ENCODE measurements at places on chromosomes 16 and 17.

- DNase-seq, result no peak
Observed at GRCh38 chr16:55943267-55943666, 68.1 kb upstream of the CES5A start.

DNA sequence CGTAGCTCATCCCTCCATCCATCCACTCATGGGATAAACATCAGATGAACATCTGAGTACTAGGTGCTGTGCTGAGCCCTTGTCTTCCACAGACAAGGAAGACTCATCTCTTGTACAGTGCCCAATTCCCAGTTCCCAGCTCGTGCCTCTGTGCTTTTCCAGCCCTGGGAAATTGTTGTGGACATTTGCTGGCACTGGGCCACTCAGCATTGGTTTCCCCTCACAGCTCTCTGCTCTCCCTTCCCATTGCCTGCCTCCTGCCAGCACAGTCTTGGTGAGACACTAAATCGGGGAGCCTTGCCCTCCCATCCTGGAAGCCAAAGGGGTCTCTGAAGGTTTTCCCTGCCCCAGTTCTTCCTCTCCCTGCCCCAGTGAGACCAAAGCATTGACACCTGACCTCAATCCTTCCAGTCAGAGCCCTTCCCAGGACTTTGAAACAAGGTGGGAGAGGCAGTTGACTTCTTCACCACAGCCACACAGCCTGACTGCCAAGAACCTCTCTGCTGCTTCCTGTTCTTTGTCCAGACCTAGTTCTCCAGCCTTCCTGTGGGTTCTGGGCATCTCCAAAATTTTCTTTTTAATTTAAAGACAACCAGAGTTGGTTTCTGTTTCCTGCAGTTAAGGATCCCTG, 50.2 kb downstream of the WSB1 start:
- no peak for DNase-seq

- no peak for DNase-seq
Observed at GRCh38 chr17:16471295-16471694, 20.7 kb downstream of the LRRC75A start.

DNA sequence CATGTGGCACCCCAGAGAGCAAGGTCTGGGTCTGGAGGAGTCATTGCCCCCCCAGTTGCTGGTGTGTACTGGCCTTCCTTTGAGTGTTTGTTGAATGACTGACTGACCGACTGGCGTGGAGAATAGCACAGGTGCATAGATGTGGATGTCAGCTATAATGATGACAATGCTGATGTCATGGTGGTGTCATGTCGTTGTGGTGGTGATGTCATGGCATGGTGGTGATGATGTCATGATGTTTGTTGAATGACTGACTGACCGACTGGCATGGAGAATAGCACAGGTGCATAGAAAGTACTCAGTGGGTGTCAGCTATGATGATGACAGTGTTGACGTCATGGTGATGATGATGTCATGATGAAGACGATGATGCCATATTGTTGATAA, 22.1 kb downstream of the TMEM114 start:
- DNase-seq, result no peak

DNA sequence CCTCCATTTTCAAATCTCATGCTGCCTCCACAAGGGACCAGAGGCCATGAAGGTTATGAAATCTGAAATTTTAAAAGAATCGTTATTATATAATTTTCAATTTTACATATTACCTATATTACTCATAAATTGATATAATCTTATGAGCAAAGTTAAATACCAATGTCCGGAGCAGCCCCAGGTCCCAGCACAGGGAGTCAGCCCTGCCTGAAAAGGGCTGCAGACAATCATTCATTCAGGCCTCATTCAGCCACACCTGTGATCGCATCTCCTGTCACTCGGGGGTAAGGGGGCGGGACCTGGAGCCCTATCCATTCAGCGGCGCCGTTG, 172.5 kb downstream of the AHSP start:
- no peak for DNase-seq

GRCh38 chr17:72090108-72090507, 30.7 kb upstream of the SOX9 start:
- no peak for DNase-seq

- no peak for DNase-seq
Observed at GRCh38 chr16:63530208-63530607, 1494.0 kb upstream of the CDH8 start.

DNA sequence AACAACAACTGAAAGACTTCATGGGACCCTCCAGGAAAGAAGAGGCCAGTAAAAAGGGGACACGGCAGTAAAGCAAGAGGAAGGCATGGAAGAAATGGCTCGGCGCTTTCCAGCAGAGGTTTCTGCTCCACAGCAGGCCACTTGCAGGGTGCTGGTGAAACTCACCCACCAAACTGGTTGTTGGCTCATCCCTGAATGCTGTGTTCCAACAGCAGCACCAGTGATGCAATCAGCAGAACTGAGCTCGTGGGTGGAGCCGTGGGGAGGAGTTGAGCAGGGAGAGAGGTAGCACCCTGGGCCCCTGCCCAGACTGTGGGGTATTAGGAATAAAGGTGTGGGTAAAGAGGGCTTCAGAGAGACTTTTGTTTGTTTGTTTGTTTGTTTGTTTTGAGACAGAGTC, 62.8 kb upstream of the ADCY9 start:
- no peak for DNase-seq

DNA sequence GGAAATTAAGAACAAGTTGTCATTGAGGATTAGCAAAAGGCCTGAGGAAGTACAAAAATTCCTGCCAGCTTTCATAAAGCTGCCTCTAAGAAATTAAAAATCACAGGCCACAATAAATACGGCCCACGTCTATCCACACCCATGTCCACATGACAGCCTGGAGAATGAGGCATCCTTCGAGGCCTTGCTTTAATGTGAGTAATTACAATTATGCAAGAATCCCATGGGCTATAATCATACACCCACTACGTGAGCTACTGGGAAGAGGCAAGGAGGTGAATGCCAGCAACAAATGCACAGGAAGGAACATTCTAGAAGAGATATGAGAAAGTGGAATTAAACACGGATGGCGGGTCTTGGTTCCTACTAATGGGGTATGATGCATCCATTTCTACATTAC, 65.4 kb upstream of the ZFHX3 start:
- DNase-seq, result no peak

GRCh38 chr17:1967213-1967612, 57.9 kb downstream of the RTN4RL1 start:
- peak; percentile 66 for DNase-seq

GRCh38 chr17:66655861-66656260, 179.1 kb upstream of the CACNG5 start:
- DNase-seq, result no peak

DNA sequence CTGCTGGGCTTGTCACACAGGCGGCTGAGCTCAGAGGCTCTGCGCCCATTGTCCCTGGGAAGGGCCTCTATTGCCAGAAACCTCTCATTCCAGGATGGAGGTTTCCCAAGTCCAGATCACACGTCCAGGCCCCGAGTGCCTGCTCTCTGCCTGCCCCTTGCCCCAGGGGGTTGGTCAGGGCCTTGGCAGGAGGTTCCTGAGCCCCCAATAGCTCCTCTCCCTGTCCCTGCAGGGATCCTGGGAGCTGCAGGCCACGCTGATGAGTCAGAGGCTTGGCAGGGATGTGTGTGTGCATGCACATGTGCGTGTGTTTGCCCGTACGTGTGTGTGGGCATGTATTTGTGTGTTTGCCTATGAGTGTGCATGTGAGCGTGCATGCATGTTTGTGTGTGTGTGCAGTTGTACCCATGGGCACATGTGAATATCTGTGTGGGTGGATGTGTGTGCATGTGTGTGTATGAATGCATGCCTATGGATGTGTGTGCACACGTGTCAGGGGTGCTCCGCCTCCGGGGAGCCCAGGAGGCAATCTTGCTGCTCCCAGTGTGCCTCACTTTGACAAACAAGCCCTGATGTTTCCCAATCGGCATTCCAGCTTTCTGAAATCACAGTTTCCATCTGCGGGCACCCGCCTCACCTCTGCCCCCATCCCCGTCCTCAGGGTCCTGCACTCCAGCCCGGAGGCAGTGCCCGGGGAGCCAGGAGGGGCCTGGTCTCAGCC, 98.4 kb upstream of the GSE1 start:
- DNase-seq, result no peak

DNA sequence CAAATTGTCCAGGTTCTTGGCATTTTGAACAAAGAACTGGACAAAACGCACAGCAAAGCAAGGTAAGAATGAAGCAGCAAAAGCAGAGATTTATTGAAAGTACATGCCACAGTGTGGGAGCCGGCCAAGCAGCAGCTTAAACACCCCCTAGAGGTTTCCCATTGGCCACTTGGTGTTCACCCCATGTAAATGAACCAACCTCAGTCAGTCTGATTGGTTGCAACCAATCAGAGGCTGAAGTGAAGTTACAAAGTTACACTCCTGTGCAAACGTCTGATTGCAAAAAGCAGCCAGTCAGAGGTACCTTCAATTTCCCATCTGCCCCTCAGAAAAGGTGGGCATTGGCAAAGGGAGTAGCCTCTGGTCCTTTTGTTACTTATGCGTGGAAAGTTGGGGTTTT, 8.8 kb upstream of the ZNF263 start:
- no peak for DNase-seq

- no peak for DNase-seq
Observed at GRCh38 chr16:20614186-20615141, 38.3 kb upstream of the ACSM2B start.

DNA sequence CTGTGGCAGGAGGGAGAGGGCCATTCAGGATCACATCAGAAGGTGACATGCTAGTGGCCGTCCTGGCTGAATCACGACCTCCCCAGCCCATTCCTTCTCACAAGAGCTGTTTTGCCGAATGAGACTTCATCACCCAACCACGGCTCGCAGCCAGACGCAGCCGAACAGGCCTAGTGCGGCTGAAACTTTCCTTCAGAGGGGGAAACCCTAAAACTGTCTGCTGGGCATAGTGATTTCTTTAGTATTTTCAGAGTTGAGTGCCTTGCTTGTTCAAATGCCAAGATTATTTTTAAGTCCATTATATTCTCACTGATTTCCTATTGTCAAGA, 343.7 kb downstream of the CPPED1 start:
- no peak for DNase-seq

- no peak for DNase-seq
Observed at GRCh38 chr16:57778658-57779057, 23.6 kb downstream of the KIFC3 start.

DNA sequence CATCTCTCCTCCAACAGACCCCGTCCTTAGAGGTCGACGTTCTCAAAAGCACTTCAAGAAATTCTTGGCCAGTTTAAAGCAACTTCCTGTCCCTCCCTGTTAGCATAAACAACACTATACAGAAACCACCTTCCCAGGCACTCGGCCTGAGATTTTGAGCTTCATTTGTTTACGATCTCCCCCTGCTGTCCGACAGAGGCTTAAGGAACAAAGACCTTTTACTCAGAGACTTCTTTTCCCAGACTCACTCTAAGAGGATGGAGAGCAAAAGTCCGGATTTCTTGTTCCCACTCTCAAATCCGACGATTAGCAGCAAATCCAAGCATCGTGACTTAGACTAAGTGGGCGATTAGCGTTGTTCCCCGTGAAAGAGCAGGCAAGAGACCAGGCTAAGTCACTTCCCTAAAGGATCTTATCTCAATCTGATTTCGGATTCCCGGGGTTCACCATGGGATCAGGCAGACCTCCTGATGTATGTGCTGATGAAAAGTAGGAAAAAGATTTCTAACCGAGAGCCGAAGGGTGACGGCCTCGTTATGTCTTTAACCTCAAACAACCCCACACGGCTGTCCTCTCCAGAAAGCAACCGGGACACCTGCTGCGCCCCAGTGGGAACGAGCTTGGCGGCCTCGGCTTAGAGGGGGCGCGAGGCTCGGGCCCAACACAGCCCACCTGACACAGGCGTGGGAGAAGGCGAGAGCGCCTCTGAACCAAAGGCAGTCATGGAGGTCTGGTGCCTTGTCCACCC, 598 bp downstream of the INPP5K start:
- peak; percentile 65 for DNase-seq

GRCh38 chr17:75474736-75475135, 18.3 kb downstream of the TMEM94 start:
- no peak for DNase-seq

- DNase-seq, result no peak
Observed at GRCh38 chr17:18213666-18214270, 11.7 kb upstream of the LLGL1 start.

DNA sequence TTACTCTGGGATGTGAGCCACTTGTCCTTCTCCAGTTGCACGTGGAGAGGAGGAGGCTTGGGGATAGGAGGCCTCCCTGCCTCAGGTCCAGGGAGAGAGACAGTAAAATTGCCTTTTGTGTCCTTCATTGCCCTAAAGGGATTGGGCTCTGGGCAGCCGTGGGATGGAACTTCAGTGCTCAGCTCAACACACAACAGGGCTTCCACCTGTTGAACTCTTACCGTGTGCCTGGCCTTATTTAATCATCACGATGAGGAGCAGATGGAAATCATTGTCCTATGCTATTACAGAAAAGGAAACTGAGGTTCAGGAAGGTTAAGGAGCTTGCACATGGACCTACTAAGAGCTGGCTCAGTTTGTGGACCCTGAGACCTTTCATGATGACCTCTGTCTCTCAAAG, 92.4 kb upstream of the CDC42EP4 start:
- DNase-seq, result no peak

DNA sequence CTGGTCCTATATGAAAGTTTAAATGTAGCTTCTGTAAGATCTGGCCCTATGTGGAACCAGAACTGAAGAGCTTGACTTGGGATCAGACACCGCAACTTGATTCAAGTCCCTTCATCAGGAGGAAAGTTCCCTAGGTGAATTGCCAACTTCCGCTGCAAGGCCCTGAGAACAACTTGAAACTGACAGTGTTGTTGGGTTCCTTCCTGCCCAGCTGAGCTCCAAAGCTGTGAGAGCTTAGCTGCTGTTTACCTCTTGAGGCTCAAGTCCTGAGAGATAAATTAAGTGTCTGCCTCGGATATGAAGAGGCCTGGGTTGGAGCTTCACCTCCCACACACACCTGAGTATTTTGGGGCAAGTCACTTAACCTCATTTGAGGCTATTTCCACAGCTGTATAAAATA, 44.7 kb downstream of the REXO5 start:
- no peak for DNase-seq

- no peak for DNase-seq
Observed at GRCh38 chr17:75472119-75472518, 15.7 kb downstream of the TMEM94 start.

DNA sequence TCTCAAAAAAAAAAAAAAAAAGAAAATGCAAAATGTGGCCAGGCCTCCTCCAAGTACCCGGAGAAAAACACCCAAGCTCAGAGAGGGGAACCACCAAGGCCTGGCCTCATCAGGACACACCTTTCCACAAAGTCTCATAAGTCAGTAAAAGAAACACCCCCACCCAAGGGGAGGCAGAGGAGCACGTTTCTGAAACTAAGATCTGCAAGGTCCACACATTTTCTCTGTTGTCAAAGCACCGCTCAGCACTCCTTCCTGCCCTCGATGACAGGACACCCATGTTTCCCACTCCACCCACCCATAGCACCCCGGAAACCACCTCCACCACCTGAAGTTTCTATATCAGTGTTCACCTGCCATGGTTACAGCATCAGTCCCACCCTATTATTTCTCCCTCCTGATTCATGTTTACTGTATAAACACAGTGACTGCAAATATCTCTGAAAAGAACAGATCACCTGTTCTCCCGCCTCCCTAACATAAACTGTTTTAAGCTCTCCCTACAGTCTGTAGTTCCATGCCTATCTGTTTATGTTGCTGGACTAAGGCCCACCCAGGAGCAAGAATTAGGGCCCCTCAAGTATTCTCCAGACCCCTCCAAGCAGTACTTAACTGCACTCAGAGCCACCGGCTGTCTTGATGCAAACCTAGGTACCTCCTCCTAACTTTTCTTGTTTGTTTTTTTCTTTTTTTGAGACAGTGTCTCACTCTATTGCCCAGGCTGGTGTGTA, 2.0 kb downstream of the CORO7 start:
- peak; percentile 84 for DNase-seq

- DNase-seq, result no peak
Observed at GRCh38 chr16:56282451-56282850, 91.2 kb downstream of the GNAO1 start.

Data from activated CD8-positive, alpha-beta memory T cell treated with anti-CD3 and anti-CD28 coated beads for 24 hours (primary cell).